ENCODE measurements at places on chromosomes 16 and 17.

GRCh38 chr17:2983255-2983654, 80.2 kb downstream of the OR1D5 start:
- DNase-seq: no peak

DNA sequence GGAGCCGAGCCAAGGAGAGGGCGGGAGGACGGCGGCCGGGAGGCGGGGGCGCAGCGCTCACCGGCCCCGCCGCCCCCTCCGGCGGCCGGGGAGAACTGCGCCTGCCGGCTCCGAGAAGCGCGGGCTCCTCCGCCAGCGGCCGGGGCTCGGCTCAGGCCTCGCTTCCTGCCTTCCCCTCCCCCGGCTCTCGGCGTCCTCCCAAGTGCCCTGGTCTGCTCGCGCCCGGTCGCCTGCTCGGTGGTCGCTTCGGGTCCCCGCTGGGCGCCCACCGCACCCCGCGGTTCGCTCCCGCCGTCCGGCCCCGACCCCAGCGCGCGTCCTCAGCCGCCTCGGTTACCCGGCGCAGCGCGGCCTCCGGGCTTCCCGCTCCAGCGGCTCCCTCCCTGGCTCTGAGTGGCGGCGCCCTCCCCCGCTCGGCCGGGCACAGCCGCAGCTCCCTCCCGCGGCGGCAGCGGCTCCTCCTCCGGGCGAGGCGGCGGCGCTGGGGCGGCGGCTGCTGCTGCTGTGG, 313 bp downstream of the UBTF start:
- no peak for DNase-seq

DNA sequence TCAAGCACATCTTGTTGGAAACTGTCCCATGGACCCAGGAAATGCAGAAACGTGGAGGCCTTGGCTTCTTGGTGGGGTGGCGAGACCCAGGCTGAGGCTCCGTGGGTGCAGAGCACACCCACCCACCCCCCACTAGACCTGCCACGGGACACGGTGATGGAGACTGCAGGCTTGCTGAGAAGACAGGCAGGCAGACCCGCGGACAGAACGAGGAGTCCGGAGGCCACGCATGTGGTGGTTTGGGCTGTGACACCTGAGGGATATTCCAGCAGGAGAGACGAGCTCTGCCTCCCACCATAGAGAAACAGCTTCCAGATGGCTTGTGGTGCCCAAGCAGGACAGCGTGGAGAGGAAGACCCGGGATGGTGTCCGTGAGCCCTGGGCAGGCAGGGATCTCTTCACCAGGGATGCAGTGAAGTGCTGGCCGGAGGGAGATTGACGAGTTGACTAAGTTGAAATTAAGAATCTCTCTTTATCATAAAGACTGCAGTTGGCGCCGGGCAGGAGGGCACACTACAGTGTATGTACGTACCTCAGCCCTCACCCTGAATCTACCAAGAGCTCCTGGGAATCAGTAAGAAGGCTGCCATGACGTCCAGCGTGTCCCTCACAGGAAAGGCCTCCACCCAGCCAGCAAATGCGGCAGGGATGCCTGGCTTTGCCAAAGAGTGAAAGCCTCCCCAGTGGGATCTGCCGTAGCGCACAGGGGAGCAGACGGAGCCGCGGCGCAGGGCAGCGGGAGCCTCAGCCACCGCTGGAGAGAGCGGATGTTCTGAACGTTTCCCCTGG, 8.2 kb downstream of the UBE2I start:
- DNase-seq: no peak

- DNase-seq: no peak
Measured at GRCh38 chr17:63934183-63935112, 2.3 kb upstream of the CD79B start.

GRCh38 chr17:8154608-8155155, 2.5 kb upstream of the PER1 start:
- no peak for DNase-seq

GRCh38 chr17:80962356-80963329, 29.0 kb upstream of the CHMP6 start:
- no peak for DNase-seq

GRCh38 chr17:30290696-30291542, 825 bp downstream of the BLMH start:
- DNase-seq: no peak

DNA sequence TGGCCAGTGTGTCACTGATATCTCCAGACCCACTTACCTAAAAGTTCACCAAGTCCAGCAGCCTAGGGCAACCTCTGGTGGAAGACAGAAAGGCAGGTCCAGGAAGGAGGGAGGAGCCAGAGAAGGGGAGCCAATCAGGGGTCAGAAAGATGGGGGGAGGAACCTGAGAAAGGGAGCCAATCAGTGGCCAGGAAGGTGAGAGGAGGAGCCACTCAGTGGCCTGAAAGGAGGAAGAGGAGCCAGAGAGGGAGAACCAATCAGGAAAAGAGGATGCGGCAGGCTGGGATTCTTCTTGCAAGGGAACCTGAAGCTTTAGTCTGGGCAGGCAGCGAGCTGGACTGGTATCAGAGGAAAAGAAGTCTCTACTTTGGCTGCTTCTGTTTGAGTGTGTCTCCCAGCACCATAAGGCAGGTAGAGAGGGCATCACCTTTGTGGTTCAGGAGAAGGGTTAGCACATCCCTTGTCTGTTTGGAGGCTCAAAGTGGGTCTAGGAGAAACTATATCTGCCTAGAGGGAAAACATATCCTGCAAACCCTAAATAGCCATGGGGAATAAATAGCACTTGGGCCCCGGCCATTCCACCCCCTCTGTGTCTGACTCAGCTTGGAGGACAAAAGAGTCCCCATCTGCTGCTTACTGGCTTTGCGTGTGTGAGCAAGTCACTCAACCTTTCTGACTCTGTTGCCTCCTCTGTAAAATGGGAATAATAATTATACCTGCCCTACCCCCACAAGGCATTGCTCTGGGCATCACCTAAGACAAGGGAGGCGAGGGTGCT, 43.4 kb upstream of the CRHR1 start:
- peak; percentile 29 for DNase-seq

DNA sequence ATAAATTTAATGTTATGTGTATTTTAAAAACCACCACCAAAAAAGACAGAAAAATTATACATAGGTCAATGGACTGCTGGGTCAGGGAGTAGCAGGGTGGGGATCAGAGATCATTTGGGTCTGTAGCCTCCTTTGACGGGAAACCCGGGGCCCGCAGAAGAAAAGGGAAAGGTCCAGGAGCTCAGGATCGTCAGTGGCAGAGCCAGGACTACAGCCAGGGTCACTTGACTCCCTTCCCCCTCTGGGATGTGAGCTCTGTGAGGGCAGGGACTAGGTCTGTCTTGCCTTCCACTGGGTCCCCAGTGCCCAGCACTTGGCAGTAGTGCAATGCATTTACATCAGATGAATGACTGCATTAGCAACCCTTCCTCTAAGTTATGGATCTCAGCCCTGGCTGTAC, 62.1 kb downstream of the TOM1L2 start:
- DNase-seq: no peak

- no peak for DNase-seq
Measured at GRCh38 chr17:82235056-82235774, 6.4 kb downstream of the SLC16A3 start.

GRCh38 chr17:78544881-78545755, 32.1 kb downstream of the DNAH17 start:
- no peak for DNase-seq

DNA sequence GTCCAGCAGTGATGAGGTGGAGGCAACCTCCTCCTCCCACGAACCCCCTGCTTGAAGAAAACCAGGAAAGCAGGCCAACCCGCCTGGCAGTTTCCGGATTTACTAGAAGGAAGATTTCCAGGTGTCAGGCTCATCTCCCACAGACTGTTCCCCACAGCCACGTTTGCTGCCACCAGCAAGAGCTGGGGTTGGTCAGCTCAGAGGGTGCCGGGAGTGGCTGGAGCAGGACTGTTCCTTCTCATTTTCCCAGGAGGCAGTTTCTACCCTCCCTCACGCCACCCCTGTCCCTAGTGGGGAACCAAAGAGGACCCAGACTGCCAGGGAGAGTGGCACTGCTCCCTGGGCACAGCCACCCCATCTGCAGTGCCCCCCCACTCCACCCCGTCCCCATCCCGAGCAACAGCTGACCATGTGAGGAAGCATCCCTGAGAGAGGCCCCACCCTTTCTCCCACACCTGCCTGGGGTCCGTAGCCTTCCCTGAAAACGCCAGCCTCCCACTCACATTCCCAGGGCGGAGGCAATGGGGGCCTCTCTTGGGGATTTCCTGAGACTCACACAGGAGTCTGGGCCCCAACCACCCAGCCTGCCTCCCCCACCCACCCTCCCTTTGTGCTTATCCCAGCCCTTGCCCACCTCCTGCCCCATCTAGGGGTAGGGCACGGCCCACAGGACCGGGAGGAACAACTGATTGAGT, 5.9 kb downstream of the KRT17 start:
- DNase-seq: no peak

DNA sequence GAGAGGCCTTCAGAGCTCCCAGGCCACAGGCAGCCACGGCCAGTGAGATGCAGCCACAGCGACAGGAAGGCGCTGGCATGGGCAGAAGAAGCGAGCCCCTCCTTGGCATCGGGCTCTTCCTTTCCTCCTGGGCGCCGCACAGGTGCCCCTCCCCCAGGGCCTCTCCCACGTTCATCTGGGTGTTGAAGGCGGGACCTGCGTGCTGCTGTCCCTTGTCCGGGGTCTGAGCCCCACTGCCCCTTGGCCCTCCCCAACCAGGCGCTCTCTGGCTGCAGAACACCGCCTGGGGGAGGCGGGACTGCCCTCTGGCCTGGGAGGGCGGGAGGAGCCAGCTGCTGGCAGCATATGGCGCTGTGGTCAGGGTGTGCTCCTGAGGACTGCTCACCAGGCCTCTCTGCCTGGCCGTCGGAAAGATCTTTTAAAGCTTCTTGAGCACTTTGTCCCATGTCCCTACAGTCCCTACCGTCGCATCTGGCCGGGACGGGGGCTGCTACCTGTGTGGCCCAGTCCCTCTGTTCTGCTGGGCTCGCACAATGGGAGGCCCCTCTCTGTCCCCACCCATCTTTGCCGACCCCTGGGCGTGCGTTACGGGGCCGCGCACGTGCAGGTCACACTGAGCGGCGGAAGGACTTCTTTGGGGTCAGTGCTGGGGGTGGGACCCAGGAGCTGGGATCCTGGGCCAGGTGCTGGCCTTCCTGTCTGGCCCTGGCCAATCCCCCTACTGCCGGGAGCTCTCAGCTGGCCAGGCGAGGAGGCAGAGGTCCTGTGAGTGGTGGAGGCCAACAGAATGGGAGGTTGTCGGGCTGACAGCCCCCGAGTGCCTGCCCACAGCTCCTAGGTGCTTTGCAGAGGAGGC, 1.7 kb downstream of the SLC25A10 start:
- no peak for DNase-seq

DNA sequence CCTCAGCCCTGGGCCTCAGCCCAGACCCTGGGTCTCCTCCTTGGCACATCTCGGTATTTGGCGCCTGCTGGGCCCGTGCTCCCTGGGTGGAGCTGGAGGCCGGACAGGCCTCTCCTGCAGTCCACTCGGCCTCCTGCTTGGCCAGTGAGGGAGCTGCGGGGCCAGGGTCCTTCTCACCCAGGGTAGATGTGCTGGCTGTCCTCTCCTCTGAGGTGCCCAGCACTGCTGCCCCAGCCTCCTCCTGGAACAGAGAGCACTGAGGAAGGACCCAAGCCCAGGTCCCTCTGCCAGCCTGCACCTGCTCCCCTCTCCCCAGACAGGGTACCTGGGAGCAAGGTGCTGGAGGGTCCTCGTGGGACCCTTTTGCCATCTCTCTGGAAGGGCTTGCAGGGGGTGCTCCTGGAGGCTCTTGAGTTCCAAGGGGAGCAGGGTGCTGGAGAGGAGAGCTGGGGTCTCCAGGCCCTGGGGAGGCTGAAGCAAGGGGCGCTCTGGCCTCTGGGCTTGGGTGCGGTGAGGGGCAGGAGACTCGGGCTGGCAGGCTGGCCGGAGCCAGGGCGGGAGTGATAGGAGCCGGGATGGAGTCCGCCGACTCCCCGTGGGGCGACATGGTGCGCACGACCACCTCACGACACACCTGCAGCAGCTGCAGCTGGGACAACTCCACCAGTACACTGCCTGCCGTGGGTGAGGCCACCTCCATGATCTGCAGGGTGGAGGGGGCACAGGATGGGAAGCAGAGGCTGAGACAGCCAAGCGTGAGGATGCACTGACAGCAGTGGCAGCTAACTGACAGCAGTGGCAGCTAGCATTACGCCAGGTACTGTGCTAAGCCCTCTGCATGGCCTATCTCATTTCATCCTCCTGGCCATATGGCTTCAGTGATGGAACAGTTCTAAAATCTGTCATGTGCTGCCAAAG, 17.8 kb downstream of the TSPOAP1 start:
- DNase-seq: no peak
